ENCODE measurements at places on chromosomes 13 and 19.

DNA sequence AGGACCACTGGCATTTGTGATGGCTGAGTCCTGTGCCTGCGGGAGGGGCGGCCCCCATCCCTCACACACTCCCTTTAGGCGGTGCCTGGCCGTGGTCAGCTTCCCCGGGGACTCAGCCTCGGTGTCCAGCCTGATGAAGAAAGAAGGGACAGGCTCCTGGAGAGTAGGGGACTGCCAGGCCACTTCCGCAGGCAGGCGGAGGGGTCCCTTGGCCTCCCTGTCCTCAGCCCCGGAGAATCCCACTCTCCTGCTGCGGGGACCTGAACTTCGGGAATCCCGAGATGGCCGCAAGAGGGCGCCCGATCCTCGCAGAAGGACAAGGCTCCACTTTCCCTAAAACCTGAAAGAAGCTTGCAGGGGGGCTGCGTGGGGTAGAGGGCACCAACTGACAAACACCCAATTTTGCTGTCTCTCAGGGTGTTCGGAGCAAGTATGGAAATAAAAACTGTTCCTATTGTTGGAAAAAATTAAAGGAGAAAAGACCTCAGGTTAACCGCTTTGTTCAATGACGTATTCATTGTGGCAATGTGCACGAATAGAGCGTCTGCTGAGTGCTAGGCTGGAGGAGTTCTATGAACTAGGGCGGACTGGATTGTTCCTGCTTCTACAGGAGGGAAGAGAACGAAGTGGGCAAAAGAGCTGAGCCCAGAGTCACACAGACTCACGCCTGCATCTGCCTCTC lies 297.3 kb downstream of the ZNF536 start:
- no peak for DNase-seq

GRCh38 chr13:35143123-35143522 lies 201.1 kb downstream of the NBEA start:
- DNase-seq, result no peak

DNA sequence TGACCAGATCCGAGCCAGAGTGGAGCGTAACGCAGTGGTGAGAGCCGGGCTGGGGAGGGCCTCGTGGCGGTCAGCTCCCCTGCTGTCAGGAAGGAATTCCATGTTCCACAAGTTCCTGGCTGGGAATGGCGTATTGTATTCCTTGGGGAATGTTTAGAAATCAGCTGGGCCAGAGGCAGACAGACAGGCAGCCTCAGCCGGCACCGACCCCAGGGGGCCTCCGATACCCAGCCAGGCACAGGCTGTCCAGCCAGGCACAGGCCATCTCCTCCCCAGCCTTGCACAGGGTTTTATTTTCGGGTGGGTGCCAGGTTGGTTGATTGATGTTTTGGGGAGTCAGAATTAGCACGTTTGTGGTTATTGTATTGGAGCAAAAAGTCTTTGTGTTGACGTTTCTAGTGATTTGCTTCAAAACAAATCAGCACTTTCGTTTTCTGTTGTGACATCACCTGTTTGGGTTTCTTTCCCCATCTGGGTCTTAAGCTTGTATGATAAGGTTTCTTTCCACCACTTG lies 126.6 kb upstream of the MCF2L start:
- no peak for DNase-seq

DNA sequence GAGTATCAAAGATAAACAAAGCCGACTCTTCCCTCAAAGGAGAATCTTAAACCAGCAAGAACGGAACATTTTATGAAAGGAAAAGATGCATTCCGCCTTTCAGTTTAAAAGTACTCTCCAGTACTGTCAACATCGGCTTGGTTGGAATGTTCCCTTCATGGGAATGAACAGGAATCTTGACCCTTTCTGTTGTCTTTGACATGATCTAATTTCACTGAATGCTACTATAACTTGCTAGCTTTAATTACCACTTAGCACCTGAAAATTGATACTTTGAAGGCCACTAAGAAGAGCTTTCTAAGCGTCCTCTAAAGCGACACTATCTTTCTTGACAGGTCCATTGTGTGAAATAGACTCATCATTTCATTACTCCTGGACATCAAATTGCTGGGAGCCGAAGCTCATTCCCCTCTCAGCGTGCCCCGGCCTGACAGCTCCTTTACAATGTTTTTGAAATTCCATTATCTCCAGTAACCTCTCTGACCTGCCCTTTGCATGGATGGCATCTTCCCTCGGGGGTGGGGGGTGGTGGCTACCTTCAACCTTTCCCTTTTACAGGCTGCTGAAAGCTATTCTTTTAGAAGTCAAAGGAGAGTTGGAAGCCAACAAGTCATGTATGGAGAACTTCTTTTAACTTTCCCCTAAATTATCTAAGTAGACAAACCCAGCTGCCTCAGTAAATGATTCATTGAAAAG lies 67.9 kb downstream of the EFNB2 start:
- DNase-seq, result no peak

DNA sequence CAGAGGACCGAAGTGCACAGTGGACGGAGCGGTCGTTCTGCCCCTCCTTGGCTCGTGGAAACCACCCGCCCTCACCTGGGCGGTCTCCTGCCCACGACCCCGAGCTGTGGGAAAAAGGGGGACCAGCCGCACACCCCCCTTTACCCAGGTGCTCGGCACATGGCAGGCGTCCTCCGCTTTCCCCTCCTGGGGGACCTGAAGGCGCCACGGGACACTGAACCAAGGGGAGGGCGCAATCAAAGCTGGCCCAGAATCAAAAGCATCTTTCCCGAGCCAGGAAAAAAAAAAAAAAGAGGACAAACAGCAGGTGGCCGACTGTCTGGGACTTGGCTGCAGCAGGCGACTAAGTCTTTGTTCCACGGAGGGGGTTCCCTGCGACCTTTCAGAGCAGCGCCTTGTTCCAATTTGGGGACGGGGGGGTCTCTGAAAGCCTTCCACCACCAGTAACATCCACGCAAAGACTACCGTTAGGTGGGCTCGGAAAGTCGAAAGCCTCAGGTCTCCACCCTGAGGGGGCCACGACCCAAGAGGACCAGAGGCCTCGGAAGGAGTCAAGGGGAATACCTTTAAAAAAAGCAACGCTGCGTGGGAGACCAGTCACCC lies 1.1 kb downstream of the MBD3 start:
- no peak for DNase-seq
